Stimulated activated CD8-positive, alpha-beta memory T cell treated with anti-CD3 and anti-CD28 coated beads, Interleukin-15, amount 100 ng/mL, for 48 hours (primary cell): ENCODE measurements at places on chromosomes 12 and 14.

DNA sequence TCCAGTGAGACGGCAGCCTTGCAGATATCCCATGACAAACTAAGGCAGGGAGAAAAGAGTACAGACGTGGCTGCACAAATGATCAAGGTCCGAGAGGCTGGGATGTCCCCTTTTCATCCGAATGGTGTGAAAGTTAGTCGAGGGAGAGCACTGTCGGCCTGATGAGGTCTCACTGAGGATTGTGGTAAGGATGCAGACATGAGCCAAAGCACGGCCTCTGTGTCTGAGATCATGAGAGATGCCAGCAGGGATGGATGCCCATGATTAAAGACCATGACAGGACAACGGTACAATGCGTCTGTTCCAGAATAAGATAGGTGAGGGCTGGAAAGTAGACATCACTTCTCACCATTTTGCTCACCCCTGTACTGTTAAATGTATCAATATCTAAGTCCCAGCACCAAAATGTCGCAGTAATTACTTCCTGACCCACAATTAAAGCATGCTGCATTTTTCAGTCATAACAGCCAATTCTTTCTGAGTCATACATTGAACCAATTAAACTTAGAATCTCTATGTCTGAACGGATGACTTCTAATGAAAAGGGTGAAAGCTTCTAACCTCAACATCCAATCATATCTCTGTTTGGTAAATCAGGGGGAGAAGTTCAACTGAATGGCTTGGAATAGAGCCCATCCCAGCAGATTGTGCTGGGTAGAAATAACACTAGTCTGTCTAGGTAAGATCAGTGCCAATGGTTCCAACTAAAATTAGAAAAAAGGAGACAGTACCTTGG lies 249.6 kb upstream of the SOX5 start:
- DNase-seq = no peak

- no peak for DNase-seq
These were observed at the start of gene LRRC43 for GRCh38 chr12:122182887-122183587. Gene LRRC43, plus strand, starts transcription at chr12:122183123. Its CDS starts 22 bp downstream, at chr12:122183145.

- DNase-seq = no peak
These were observed 27.8 kb downstream of the TBX3 start for GRCh38 chr12:114655934-114656749.

DNA sequence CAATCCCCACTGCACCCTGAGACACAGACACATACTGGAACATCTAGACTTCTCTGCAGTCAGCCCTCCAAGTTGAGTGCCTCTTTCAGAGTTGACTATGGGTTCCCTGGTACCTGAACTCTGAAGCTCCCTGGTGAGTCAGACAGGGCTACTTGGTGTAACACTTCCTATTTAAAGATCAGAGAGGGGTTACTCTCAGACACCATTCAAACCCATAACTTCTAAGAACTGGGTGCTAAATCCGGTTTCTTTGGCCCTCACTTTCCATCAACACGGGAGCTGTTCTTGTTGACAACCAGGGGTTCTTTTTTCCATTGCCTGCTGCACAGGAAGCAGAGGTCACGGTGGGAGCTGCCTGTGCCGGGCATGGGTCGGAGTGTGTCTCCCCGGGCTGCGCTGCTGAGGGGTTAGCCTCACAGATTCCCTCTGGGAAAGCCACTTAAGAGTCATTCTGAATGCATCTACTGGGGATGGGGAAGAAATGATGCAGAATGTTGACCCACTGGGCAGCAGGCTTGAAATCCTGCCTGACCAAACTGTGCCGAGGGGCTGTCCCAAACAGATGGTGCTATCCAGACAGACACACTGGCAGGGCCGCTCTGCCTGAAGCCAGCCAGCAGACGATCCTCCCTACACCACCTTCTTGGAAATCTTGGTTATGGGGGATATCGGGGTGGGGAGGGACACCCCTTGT lies 74.1 kb downstream of the PITPNM2 start:
- peak; percentile 39 for DNase-seq

GRCh38 chr14:22813145-22813544 lies 2.1 kb downstream of the SLC7A7 start:
- no peak for DNase-seq

- no peak for DNase-seq
These were observed at the start of gene NXPH4 for GRCh38 chr12:57216014-57216911. Gene NXPH4, plus strand, starts transcription at chr12:57216794. Its CDS starts 176 bp downstream, at chr12:57216970.

DNA sequence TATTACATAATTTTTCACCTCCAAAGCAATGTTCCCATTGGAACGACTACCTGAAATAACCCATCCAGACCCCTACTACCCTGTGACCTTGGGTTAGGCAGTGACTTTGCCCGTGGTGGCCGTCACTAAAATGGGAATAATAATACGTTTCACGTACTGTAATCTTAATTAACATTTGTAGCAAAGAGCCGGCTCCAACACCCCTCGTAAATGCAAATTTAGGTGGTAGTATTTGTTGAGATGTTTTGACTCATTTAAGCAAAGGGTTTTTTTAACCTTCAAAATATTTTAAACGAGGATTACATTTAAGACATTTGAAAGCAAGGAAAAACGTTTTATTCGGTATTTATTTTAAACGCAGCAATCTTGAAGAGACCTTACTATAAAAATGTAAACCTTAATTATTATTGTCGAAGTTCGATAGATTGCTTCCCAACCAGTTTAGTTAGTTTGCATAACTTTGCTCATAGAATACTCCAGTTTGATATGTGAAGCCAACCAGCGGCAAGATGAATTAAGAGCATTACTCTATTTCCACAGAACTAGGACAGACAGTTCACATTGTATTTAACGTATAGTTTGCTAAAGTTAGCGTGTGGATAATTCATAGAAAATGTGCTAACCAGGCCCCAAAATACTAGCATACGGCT lies 1.4 kb upstream of the ARID2 start:
- DNase-seq = no peak

- DNase-seq = no peak
These were observed 59.5 kb upstream of the TMX1 start for GRCh38 chr14:51180577-51180976.

DNA sequence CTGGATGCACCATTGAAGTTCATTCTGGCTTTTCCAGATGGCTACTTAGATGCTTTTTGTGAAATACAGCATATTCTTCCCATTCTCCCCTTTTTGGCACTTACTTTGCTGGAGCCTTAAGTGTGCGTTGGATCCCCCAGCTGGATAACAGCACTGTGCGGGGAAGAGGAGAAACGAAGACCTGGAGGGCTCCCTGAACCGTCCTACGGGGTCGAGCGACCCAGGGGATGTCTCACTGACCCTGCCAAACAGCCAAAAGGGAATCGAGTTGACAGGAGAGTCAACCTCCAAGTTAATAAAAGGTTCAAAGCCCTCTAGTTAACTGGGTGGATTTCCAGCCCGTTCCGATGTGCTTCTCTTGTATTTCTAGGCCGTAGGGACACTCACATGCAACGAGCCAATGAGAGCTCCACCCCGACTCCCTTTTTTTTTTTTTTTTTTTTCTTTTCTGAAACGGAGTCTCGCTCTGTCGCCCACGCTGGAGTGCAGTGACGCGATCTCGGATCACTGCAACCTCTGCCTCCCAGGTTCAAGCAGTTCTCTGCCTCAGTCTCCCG lies 1.0 kb upstream of the CAMKK2 start:
- DNase-seq = peak; percentile 43

DNA sequence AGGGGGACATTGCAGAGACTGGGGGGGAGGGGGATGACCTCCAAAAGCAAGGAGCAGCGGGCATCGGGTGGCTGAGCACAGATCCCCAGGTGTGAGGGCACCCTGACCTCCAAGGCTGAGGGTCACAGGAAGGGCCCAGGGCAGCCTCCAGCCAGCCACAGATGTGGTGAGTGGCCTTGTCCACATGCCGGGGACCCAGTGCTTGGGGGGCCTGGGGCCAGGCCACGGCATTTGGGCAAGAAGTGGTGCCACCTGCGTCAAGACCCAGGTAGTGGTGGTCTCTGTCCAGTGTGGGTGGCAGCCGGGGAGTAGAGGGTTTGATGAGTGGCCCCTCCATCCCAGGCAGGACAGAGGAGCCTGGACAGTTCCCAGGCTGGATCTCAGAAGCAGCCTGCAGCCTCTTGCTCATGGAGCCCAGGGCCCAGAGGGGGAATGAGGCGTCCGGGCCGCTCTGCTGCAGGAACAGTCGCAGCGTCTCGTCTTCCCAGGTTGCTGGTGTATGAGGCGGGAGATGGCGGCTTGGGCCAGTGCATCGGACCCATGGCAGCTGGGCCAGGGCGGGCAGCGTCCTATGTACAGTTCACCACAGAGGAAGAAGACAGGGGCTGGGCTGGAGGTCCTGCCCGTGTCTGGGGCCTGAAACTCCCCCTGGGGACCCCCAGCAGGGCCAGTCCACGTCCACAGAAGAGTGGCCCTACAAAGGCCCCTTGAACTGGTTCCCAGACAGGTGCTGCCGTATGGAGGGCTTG lies 33.5 kb downstream of the CCNK start:
- no peak for DNase-seq

- no peak for DNase-seq
These were observed 138.7 kb downstream of the C12orf75 start for GRCh38 chr12:105469211-105469610.

GRCh38 chr12:107731366-107731765 lies 29.6 kb downstream of the PRDM4 start:
- no peak for DNase-seq

DNA sequence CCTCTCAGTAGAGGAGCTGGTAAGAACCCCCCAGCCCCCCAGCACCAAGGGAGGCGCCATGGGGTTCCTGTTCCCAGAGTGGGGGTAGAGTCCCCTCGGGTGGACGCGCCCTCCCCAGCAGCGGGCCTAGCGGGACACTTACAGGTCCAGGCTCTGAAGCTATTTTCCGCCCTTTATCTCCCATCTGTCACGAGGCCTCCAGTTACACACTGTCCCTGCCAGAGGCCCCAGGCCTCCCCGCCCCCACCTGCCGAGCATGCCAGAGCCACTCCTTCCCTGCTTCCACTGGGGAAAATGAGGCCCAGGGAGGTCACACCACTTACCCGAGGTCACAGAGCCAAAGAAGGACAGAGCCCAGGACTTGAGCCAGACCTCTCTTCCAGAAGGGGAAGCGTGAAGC lies 3.1 kb downstream of the C14orf180 start:
- no peak for DNase-seq

GRCh38 chr12:68122236-68122920 lies 37.2 kb downstream of the IFNG start:
- DNase-seq = no peak

- DNase-seq = no peak
These were observed 36.4 kb upstream of the SMOC1 start for GRCh38 chr14:69842686-69843420.

- DNase-seq = no peak
These were observed 167.8 kb downstream of the ALG10 start for GRCh38 chr12:34190054-34190453.

GRCh38 chr12:123083661-123084571 lies 67.0 kb downstream of the PITPNM2 start:
- no peak for DNase-seq

DNA sequence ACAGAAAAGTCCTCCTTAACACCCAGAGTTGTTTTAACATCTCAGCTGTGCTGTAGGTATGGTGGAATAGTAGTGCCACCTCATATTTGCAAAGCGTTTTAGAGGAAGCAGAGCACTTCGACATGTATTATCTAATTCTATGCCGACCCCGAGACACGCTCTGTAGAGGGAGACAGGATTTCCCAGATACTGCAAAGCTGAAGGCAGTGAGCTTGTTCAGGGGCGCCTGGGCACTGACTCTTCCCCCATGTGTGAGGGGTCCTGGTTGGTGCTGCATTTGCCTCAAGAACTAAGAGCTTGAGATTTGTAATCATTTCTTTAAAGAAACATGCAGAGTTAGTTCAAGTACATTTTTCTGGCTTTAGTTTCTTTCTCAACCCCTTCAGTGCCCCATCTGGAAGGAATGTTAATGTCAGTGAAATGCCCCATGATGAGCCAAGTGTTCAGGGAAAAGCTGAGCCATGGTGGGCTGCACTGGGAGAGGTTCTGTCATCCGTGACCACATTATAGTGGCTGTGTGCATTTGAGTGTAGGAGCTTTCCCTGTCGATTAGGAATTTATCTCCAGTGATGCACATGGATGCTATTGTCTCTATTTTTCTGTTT lies 66.3 kb downstream of the MBIP start:
- no peak for DNase-seq

- peak; percentile 24 for DNase-seq
These were observed 536.3 kb upstream of the CCDC196 start for GRCh38 chr14:65949711-65950516.

- DNase-seq = no peak
These were observed 177.3 kb upstream of the NUDT4 start for GRCh38 chr12:93200291-93200917.

DNA sequence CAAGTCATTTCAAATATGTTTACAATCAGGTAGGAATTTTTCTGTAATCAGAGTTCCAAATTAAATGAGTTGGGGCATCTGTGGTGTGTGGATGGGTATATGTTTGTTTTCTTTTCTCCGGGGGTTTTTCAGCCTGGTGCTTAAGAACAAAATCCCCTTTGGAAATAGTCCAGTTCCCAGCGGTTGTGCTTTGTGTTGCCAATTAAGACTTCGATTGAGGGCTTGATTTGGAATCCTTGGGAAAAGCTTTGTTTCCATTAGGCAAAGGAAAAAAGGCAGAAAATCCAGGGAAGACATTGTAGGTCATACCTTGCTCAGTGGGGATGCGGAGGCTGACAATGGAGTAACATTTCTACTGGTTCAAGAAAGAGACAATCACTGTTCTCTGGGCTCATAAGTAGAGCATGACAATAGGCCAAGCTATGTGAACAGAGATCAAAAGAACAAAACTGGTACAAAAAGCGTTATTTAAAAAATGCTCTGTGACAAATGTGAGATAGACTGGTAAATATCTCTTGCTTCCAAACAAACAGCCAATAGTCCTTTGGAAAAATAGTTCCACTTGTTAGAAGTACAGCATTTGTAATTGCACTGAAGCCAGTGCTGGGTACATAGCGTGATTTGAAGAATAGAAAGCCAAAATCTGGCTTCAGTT lies 79.7 kb downstream of the EML1 start:
- no peak for DNase-seq

- no peak for DNase-seq
These were observed 664.1 kb downstream of the NOVA1 start for GRCh38 chr14:25933731-25934130.
